SHP77 (cell line): ENCODE measurements at places on chromosomes 1 and 21.

GRCh38 chr21:15631342-15631741, 98.4 kb upstream of the USP25 start:
- DNase-seq: no peak

GRCh38 chr1:46774297-46774696, 24.5 kb upstream of the CYP4B1 start:
- no peak for DNase-seq

- DNase-seq: no peak
Observed at GRCh38 chr1:76430531-76430930, 356.0 kb downstream of the ST6GALNAC3 start.

DNA sequence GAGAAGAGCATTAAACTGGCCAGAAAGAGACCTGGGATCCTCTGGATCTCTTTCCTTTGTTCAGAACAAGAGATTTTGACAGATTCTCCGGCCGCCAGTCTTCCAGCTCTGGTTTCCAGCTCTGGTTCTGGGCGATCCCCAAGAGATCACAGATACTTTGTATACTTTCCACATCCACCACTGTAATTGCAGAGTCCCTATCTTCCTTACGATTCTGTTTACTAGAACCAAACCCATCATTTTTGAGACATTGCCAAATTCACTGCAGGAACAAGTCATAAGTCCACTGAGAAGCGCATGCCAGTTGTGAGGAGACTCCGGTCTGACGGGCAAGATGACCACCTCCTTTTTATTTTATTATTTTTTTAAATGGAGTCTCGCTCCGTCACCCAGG, 505.2 kb downstream of the SMYD3 start:
- DNase-seq: no peak

DNA sequence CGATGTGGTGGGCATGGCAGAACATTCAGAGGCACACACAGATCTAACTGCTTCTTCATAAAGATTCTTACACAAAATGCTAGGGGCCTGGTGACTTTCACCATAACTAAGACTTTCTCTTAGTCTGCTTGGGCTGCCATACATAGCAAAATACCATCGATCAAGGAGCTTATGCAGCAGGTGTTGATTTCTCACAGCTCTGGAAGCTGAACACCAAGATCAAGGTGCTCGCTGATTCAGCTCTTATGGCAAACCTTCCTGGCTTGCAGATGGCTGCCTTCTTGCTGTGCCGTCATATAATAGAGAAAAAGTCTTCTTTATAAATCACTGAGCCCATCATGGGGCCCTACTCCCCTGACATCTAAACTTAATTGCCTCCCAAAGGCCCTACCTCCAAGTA, 487.3 kb downstream of the AJAP1 start:
- DNase-seq: no peak

DNA sequence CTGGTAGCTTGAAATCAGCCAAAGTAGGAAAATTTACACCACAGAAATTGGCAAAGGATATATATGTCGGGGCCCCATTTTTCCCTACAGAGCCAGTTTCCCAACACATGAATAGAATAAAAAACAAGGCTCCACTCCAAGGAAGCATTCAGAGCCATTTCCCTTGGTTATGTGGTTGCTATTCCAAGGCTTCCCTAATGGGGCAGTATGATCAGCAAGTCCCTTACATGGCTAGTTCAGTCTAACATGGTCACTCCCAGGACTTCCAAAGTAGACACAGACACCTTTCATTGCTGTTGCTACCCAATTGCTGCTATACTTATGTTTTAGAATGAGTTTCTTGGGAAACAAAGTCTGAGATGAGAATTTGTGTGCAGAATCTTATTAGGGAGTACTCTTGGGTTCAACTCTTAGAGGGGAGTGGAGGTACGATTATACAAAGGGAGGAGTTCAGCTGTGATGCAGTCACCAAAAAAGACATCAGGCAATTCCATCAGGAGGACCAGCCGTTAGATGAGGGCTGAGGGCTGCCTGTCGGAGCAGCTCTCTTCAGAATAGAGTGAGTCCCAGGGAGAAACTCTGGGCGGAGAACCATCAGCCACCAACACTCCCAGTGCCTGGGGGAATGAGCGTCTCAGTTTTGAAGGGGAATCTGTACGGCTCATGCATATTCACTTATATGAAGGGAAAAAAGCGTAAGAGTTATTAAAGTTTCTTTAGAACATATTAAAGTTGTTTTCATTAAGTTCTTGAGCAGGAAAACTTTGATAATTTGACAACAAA, 92.9 kb downstream of the C21orf91 start:
- DNase-seq: no peak

DNA sequence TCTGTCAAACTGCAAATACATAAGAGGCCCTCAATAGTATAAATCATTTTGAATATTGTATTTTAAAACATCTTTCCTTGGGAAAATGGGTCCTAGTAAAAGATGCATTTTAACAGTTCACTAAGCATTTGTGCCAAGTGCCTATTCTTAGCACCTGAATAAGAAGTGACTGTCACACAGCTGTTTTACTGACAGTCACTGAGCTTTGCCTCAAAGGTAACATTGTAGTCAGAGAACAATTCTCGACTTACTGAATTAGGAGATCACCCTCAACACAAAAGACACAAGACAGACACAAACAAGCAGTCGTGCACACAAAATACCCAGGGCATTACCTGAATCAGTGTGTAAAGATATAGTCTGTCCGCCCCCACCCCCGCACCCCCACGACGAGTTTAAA, 408 bp downstream of the ESRRG start:
- DNase-seq: no peak

DNA sequence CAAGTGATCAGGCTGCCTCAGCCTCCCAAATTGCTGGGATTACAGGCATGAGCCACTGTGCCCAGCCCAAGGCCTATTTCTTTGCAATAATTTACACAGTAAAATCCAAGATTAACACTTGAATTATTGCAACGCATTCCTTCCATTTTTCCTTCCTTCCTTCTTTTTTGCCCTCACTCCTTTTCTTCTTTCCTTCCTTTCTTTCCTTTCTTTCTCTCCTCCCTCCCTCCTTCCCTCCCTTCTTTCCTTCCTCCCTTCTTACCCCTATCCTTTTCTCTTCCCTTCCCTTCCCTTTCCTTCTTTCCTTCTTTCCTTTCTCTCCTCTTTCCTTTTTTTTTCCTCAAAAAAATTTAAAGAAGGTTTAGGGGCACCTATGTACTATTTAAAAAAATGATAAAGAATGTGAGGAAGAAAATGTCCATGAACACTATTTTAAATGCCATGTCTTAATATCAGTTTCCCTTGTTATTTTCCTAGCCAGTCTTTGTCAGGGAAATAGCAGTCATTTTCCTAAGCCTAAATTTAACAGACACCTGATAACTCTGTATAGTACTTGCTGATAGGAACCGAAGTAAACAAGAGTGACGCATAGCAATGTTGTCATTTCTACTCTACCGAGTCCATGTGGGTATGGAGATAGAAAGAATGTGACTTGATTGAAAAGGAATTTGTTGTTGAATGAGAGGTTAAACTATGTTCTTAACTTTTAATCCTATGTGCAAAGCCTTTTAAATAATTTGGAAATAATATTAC, 79.8 kb upstream of the HMCN1 start:
- no peak for DNase-seq

DNA sequence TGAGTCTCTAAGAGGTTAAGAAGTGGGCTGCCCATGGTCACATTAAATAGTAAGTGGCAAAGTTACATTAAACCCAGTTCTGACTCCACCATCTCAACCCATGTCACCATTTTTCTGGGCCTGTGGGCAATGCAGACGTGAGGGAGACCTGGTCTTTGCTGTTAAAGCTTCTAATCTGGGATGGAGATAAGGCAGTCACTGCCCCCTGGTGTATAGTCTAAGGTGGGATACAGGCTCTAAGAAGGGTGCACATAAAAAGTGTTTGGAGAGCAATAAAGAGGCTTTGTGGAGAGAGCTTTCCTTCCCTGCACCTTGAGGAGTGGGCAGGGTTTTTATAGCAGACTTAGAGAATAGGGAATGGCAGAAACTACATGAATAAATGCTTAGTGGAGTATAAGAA, 141.3 kb downstream of the ROR1 start:
- no peak for DNase-seq

DNA sequence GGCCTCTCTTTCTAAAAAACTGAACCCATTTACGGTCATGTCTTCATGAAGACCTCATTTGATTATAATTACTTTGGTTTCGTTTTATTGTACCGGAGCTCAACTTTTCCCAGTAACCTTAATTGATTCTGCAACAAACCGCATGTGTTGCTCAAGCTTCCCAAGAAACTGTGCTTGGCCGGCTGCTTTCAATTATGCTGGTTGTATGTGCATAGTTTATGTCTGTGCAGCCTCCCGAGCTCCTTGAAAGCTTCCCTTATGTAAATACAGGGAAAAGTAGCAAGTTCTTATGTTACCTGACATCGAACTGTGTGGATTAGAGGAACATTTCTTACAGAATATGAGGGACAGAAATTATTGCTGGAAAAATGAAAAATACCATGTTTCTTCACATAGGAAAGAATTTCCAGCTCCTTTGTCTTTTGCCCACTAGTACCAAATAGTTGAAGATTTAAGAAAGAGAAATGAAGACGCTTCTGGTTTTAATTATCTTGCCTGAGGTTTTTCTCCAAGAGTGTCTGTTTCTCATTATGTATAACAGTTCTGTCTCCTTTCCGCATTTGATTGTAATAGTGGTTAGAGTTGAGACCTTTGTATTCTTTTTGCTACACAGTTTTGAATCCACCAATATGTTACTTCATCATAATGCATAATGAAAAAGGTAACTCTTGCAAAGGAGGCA, 2.1 kb downstream of the VCAM1 start:
- no peak for DNase-seq

DNA sequence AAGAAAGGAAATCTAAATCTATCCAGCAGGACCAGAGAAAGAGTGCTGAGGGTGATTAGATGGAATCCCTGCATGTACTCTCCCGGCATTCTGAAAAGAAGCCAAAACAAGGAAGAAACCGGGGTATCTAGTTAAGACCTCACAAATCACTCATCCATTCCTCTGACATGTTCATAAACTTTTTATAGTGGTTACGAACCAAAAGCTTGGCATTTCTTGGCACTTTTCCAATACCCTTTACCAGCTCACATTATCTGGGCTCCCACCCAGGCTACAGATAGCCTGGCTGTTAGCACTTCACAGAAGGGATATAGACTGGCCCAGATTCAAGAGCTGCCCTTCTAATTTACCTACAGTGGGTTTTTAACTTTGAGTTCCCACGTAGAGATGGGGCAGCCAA, 1.8 kb upstream of the C1orf74 start:
- no peak for DNase-seq

- DNase-seq: no peak
Observed at GRCh38 chr1:33931111-33931475, 67.2 kb downstream of the HMGB4 start.

GRCh38 chr1:82893712-82894470, 1093.2 kb downstream of the ADGRL2 start:
- no peak for DNase-seq

DNA sequence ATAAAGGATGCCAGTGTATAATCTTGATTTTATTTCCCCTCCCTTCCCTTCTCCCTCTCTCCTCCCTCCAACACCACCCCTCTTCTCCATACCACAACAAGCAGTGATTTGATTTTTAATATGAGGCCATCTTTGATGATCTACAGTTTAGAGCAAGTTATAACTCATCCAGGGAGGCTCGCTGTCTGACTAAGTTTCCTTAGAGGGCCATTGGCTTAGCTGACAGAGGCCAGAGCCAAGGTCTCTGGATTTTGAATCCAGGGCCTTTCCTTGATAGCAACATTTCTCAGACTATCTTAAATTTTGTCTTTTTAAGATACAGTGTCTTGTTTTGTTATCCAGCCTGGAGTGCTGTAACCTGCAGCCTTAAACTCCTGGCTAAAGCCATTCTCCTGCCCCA, 431.0 kb upstream of the USP24 start:
- DNase-seq: no peak

DNA sequence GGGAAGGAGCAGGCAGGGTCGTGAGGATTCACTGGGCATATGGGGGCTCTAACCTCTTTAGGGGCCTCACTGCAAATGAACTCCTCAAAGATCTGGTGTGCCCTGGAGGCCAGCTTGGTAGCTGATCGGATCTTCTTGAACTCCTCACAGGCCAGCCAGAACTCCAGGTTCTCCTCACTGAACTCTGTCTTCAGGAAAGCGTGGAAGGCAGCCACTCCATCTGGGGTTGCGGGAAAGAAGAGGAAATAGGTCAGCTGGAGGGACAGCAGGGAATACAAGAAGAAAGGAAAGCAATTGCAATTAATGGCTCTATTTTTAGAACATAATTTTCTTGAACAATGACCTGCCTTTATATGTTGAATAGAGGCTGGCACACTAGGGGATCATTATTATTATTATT, 2.3 kb downstream of the RGS16 start:
- DNase-seq: no peak

- DNase-seq: no peak
Observed at GRCh38 chr1:2575801-2576663, 10.5 kb upstream of the PRXL2B start.

DNA sequence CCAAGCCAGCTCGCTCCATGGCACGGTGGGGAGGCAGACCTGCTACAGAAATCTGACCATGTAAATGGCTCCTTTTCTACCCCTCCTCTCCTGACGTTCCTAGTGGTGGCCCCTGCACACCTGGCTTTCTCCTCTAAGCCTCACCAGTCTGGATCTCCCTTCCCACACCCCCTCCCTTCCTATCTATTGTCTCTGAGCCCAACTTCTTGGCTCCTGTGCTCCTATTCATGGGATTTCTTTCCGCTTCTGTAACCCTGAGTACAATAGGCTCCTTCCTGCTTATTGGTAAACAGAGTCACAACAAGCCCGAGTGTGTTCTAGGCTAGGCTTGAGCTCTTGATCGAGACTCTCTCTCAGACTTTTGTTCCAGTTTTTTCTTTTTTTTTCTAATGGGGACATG, 17.6 kb downstream of the OPTC start:
- DNase-seq: no peak

DNA sequence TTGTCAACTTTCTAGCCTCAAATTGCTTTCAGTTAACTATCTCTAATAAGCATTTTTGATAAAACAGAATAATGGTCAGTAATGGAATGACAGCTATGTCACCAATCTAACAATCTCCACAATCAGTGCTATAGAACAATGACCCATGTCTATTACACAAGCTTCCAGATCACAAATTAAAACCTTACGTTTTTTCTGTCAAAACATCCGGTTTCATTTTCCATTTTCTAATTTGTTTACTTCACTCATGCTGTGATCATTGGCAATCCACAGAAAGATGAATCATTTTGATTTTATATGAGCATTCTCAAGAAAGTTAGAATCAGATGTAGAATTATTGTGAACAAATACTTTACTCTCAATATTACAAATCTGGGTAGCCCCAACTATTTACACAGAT, 80.3 kb downstream of the KCNT2 start:
- no peak for DNase-seq

GRCh38 chr1:170424346-170424745, 107.6 kb upstream of the GORAB start:
- no peak for DNase-seq
